ENCODE measurements at places on chromosomes 2 and 18.

DNA sequence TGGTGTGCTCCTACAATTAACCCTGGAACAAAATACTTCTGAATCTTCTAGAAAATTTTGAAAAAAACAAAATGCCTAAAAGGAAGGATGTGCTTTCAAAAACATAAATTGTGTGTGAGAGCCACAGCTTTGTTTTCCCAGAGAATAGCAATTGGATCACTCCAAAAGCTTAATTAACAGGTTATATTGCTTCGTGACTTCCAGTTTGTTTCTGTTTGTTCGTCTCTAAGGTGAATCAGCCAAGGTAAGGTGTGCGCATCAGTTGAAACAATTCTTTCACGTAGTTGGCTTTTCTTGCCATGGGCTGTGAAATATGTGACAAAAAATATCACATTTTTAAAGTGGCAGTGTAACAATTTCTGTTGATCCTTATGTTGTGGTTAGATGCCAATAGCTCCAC is 90.3 kb upstream of the BARD1 start:
- peak; percentile 79 for DNase-seq

DNA sequence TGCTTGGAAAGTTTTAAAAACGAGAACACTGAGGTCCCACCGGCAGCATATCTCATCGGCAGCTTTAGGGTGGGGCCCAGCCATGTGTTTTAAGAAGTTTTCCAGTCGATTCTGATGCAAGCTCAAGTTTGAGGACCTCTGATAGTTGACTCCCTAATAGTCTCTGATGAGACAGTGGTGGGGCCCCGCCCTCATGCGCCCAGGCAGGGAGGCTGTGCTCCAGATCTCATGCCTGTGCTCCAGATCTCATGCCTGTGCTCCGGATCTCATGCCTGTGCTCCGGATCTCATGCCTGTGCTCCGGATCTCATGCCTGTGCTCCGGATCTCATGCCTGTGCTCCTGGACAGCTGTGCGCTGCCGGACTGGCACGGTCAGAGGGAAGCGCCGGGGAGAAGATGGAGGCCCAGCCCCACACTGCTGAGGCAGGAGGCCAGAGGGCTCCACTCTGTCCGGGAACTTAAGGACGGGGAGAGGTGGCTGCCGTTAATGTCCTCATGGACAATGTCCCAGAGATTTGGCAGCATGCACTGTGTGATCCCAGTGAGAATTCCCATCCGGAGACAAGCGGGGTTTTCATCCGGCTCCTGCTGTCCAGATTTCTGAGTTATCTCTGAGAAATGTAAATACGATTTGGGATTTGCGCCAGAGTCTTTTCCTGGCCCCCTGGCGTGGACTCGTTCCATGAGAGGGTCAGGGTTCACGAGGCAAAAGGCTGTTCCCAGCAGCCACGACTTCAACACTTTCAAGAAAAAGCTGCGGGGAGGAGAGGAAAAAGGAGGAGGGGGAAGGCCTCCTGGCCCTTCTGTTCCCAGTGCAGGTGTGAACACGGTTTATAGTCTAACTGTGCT is 9.4 kb upstream of the COLEC11 start:
- DNase-seq, result no peak

- no peak for DNase-seq
Observed at GRCh38 chr2:144546933-144547332, 27.0 kb upstream of the ZEB2 start.

GRCh38 chr2:126963390-126963789 is 64.7 kb downstream of the TEX51 start:
- no peak for DNase-seq

GRCh38 chr2:235204948-235205347 is 253.1 kb downstream of the SH3BP4 start:
- DNase-seq, result no peak

DNA sequence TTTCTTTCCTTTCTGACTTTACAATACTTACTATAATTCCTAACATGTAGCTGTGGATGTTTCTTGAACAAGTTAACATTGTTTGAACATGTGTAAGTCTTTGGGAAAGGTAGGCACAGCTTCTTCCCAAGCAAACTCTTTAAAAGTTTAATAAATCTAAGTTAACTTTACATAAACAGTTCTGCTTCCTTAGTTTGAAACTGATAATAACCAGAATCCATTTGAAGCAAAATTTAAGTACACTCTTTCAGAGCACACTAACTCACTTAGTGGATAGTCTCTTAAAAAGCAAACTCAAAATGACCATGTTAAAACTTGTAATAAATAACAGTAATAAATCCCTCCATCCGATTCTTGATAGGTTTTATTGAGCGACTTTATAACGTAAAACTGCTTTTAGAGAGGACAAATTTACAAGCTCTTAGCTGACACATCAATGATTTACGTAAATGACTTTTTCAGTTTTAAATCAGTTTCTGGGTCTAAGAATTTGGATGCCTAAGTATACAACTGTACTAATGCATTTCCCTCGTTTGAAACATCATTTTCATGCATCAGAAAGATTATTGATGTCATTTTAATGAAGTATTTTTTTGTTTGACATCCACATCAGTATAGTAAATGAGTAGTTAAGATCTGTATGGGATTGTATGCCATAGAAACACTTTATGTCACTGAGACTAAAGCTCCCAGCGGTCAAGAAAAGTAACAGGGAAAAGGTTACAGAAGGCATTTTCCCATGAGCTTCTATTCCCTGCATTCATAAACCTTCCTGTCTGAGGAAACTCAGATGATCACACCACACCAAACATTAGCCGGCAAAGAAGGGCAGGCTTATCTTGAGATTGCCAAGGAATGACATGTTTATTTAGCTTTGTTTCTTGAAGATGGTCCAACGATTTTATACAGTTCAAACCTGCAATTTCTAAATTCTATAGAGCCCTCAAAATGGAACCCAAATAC is 67.5 kb downstream of the PDE1A start:
- no peak for DNase-seq

- peak; percentile 39 for DNase-seq
Observed at GRCh38 chr2:222862106-222862908, 1.5 kb downstream of the ACSL3 start.

GRCh38 chr18:23438608-23439366 is 14.3 kb upstream of the RIOK3 start:
- DNase-seq, result no peak

DNA sequence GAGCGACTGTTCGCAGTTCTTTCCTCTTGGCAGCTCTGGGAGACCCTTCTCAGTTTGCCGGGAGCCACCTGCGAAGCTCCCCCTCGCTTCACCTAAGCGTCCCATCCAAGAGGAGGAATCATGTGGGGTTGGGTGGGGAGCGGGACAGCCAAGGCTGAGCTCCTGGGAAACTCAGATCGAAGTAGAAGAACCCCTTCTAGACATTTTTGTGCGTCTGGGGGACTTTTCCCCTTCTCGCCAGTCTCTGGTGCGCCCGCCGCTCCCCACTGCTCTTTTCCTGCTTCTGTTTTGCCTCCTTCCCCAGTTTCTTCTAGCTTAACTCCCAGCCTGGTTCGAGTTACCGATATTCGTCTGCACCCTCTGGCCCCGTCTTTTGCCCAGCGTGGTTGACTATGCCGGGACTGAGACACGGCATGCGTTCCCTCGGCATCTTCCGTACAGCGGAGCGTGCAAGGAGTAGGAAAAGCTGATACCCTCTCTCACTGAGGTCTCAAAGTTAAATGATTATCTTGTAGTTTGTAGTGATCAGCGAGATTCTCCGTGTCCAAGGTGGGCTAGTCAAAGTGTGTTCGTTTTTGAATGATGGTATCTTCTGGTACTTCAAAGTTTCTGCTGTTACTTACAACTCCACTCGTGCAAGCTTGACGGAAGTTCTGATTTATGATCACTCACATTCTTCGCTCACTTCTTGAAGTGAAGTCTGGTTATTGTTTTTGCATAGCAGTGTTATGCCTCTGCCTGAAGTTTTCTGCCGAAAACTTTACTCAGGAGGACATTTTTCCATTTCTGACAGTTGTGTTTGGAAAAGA is 664 bp downstream of the CAMKMT start:
- DNase-seq, result peak; percentile 44

- DNase-seq, result peak; percentile 40
Observed at GRCh38 chr18:63160172-63160995, 159.2 kb downstream of the BCL2 start.

DNA sequence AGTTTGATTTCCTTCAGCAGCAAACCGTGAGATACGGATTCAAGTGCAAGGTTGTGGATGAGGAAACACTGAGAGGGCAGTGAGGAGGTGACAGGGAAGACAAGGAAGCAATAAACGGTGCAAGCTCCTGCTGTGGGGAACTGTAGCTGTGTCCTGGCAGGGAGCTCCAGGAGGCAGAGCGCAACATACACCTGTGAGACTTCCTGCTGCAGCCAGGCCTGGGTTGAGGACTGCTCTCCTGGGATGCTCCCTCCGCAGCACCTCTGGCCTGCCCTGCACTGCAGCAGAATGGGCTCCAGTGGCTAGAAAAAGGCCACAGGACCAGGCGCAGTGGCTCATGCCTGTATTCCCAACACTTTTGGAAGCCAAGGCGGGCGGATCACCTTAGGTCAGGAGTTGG is 85.5 kb downstream of the MRO start:
- no peak for DNase-seq

DNA sequence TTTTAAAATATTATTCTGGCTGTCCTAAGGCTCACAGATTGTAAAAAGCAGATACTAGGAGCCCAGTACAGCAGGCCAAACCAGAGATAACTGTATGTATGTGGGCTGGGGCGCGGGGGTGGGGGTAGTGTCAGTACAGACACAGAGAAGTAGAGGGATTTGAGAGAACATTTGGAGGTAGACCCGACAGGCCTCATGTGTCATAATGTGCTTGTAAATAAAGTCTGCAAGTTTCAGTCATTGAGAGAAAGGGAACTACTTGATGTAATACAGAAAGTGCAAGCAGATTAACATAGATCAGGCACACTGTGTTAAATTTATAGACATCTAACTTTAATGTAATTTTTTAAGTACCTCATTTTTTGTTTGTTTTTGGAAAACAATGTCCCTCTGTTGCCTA is 7.4 kb upstream of the POLI start:
- no peak for DNase-seq

- DNase-seq, result peak; percentile 80
Observed at GRCh38 chr18:23838801-23839366, 149.6 kb downstream of the LAMA3 start.

DNA sequence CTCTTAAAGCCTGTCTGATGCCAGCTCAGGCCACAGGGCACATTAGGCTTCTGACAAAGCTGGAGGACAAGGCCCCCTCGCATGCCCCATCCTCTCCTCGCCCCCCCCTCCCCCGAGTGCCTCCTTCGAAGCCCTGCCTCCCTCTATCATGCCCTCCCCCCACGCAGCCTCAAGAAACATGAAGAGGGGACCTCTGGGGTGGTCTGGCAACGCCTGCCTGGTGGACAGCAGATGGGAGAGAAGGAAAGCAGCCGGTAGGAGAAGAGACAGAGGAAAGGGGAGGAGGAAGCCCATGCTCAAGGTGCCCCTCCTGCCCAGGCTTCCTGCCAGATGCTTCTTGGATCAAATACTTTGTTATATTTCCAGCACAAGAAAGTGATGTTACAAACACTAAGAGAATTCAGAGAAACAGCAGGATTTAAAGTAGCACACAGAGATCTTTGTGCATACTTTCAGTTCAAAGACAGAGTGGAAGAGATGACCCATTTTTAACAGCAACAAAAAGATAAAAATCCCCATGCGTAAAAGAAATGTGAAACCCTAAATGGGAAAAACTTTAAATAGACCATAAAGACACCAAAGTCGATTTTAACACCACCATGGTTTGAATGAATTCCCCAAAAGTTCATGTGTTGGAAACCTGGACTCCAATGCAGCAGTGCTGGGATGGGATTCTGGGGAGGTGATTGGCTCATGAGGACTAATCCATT is 19.0 kb downstream of the BOK start:
- no peak for DNase-seq

DNA sequence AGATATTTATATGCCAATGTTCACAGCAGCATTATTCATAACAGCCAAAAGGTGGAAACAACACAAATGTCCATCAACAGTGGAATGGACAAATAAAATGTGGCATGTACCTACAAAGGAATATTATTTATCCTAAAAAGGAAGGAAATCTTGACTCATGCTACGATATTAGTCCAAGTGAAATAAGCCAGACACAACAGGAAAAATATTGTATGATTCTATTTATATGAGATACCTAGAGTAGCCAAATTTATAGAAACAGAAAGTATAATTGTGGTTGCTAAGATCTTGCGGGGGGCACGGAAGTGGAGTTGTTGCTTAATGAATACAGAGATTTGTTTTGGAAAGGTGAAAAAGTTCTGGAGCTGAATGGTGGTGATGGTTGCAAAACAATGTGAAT is 33.0 kb upstream of the CCDC150 start:
- DNase-seq, result peak; percentile 24

GRCh38 chr2:237391140-237391539 is 22.8 kb downstream of the COL6A3 start:
- no peak for DNase-seq

DNA sequence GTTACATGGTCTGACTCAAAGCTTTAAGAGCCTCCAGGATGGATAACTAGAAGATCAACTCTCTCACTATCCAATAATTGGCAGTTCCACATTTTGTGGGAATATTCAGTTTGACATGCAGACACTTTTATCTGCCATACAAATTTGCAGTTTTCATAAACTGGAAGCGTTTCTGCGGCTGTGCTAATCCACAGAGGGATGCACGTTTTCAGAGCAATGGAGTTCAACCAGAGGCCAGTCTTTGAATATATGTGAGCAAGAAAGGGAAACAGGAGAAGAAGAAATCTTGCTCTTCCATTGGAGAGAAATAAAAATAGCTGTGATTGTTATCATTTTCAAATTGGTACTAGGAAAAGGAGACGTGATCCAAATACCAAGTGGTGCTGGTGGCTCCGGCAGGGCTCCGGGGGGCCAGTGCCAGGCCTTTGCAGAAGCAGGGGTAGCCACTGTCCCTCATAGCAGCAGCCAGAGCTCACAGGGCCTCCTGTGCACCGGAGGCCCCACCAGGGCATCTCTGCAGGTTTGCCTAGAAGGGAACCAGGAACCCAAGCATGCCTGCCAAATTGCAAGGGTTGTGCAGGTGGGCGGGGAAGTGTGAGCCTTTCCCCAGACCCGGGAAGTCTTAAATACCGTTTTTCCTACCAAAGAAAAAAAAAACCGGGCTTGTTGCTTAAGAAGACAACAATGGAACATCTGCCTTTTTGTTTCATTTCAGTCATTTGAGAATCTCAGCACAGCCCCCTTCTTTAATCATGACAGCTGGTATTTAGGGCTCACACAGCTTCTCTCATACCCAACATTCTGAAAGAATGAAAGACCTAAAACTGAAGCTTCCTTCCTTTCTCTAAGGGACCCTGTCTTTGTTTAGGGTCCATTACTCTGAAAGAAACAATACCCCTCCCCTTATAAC is 791.1 kb upstream of the SOX11 start:
- DNase-seq, result no peak

DNA sequence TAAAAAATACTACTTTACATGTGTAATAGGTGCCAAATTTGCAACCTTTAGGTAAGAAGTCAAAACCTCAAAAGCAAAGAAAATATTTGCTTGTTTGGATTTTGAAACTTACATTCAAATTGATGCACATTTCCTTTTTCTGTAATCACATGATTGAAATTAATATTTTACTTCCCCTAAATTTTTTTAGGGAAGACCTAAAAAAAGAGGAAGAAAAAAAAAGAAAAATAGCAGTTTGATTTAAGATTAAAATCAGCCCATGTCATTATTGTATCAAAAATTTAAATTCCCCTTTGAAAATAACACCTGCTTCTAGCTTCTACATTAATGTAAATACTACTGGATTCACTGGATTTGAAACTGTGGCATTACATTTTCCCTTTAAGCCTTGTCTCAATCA is 68.2 kb upstream of the STON1 start:
- no peak for DNase-seq

Measured in bronchial epithelial cell (primary cell).